ENCODE measurements at places on chromosomes 12 and 14. TPM values are rescaled to one million over a fixed set of nuclear protein-coding genes. Genes with fewer than 3 reads are reported as not detected.

The EIF2S1 gene
- 31.6 TPM for total RNA-seq

The TSHR gene
- total RNA-seq = 0.80 TPM

The GALNT8 gene
- total RNA-seq = 0.41 TPM

The C12orf60 gene
- total RNA-seq = 0.28 TPM

The SMAGP gene
- total RNA-seq = 6.5 TPM

The ACACB gene
- total RNA-seq = 8.4 TPM

The PROX2 gene
- total RNA-seq = 7.1 TPM
